ENCODE measurements at places on chromosomes 16 and 17.
A peak's percentile ranks its signal among the peaks of the same experiment; 100 is the strongest.

DNA sequence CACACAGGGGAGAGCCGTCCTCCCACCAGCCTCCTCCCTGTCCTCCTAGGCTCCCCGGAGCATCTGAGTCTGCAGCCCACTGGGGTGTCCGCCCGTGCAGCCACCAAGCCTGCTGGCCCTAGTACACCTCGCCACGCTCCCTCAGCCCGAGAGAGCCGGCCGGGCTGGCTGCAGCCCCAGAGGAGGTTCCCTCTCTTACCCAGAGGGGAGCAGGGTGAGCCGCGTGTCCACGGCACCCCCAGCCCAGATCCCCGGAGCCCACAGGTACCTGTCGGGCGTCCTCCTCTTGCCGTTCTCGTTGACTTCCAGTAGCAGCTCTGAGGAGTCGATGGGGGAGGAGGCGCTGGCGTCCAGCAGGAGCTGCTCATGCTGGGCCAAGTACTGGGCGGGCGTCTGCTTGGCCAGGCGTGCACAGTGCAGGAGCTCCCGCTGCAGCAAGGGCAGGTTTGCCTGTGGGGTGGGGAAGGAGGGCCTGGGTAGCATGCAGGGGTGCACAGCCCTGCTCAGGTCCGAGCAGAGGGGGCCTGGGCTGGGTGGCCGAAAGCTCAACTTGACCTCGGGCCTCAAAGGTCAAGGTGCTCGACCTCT is 19.3 kb upstream of the PABPN1L start:
- DNase-seq: no peak
- H3K4me1 ChIP-seq: peaks cover 8% of the 10 kb centered on the region
- H3K27me3 ChIP-seq: 0 out of 2 replicates have a peak, but pooled peaks cover 2% of the 10 kb centered on the region

GRCh38 chr16:81357711-81358260 is 43.0 kb downstream of the GAN start:
- no peaks in the 10 kb centered on the region for H3K27me3 ChIP-seq
- H3K36me3 ChIP-seq: peaks cover 3% of the 10 kb centered on the region
- DNase-seq: no peak
- H3K4me3 ChIP-seq: no peak overlapping the region
- H3K4me1 ChIP-seq: no peaks in the 10 kb centered on the region

DNA sequence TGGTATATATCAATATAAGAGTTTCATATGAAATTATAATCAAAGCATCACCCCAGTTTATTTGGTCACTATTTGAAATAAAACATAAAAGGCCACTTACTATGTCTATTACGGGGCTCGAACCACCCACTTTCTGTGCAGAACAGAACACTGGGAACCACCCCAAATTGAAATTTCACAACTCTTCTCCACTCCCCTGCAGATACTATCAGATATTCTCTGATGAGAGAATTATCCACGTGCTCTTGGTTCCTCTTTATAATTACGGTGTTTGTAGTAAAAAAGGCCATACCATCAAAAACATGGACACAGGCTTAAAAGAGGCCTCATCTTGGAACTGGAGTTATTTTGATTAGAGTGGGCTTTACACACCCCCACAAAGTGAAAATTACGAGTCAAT is 82.8 kb downstream of the WDR59 start:
- no peak overlapping the region for H3K27ac ChIP-seq
- H3K27me3 ChIP-seq: no peaks in the 10 kb centered on the region
- H3K4me3 ChIP-seq: no peak overlapping the region
- H3K4me1 ChIP-seq: peaks cover 5% of the 10 kb centered on the region

- H3K27ac ChIP-seq: no peak overlapping the region
- no peaks in the 10 kb centered on the region for H3K27me3 ChIP-seq
- H3K4me1 ChIP-seq: peaks cover 14% of the 10 kb centered on the region
- DNase-seq: no peak
- H3K36me3 ChIP-seq: peaks cover 2% of the 10 kb centered on the region
Measured at GRCh38 chr16:4800290-4801041, 2.0 kb downstream of the ROGDI start.

GRCh38 chr17:67375054-67375427 is 2.0 kb upstream of the PITPNC1 start:
- H3K36me3 ChIP-seq: peaks cover 3% of the 10 kb centered on the region
- DNase-seq: no peak
- no peak overlapping the region for H3K4me3 ChIP-seq
- no peak overlapping the region for H3K27ac ChIP-seq

GRCh38 chr16:4686497-4687210 is 6.7 kb upstream of the NUDT16L1 start:
- H3K4me3 ChIP-seq: no peak overlapping the region
- peaks cover 12% of the 10 kb centered on the region for H3K36me3 ChIP-seq
- H3K27ac ChIP-seq: no peak overlapping the region
- no peaks in the 10 kb centered on the region for H3K4me1 ChIP-seq

DNA sequence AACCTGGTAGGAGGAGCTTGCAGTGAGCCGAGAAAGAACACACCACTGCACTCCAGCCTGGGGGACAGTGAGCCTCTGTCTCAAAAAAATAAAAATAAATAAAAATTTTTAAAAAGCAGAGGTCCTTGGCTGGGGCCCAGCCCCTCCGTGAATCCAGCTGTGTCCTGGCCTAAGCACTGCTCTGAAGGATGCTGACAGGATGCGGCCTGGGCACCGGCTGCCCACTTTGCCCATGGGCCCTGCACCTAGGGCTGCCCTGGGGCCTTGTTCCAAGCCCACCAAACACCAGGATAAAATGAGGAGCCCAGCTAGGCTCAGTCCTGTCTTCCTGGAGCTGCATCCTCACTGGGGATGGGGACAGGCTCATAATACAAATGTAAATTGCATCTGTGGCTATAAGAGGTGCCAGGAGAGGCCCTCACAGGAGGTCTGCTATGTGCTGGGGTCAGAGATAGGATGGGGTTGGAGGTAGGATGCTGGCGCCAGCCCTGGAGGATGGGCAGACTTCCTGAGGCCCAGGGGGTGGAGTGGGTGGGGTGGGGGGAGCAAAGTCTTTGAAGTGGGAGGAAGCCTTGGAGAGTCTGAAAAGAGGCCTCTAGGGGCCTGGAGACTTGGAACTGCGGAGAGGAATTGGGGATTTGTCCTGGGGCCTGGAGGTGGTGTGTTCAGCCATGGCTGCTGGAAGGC is 6.2 kb downstream of the C16orf89 start:
- DNase-seq: no peak
- H3K4me1 ChIP-seq: peaks cover 13% of the 10 kb centered on the region
- no peaks in the 10 kb centered on the region for H3K27me3 ChIP-seq

GRCh38 chr16:68656751-68657150 is 11.6 kb downstream of the CDH3 start:
- no peak overlapping the region for H3K4me3 ChIP-seq
- no peak for DNase-seq
- H3K27ac ChIP-seq: no peak overlapping the region

DNA sequence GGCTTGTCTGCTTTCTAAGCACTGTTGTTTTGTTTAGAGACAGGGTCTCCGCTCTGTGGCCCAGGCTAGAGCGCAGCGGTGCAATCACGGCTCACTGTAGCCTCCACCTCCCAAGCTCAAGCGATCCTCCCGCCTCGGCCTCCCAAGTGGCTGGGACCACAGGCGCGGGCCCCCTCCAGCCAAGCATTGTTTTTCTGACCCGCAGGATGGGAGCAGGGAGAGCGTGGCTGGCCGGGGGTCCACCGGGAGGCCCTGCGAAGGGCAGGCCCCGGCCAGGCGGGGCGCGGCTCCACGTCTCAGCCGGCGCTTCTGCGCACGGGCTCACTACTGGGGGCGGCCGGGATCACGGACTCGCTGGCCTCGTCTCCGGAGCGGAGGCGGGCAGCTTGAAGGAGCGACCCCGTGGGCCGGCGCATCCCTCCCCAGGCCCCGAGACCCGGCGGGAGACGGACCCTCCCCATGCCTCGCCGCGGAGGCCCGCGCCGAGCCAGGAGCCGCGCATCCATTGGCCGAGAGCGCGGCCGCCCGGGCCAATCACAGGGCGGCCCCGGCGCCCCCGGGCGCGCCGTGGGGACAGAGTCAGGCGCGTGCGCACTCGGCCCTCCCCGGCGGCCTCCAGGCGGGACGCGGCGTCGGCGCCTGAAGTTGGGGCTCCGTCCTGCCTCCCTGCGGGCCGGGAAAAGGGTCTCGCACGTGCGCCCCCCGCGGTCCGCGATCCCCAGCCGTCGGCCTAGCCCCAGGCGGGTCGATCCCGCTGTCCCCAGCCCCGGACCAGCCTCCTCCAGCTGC is 24.9 kb downstream of the ACTG1 start:
- peak; percentile 87 for DNase-seq
- H3K36me3 ChIP-seq: no peaks in the 10 kb centered on the region
- peaks cover 22% of the 10 kb centered on the region for H3K27me3 ChIP-seq
- H3K4me1 ChIP-seq: peaks cover 36% of the 10 kb centered on the region

DNA sequence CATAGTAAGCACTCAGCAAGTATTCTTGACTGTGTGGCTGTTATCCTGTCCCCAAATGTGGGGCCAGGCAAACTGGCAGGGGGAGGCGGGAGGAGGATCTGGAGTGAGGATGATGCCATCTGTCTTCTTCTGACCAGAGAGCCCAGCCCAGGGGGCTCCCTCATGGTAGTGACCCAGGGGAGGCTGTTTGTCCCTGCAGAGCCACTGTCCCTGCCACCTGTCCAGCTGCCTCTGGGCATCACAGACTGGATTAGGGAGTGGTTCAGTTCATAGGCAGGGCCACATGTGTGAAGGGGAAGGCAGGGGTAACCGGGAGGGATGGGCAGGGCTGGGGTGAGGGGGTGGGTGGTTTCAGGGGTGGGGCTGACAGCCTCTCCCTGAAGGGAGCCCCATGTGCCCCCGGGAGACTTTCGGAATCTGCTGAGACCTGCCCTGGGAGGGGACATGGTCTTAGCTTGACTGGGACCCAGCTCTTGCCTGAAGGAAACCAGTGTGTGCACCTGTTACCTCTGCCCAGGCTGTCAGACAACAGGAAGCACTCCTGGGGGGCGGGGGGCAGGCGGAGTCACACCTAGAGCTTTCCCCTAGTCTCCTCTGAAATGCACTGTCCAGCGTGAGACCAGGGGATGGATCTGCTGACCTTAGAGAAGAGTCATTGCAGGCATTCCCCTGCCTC is 15.2 kb downstream of the ARHGAP23 start:
- H3K4me1 ChIP-seq: peaks cover 36% of the 10 kb centered on the region
- no peak overlapping the region for H3K4me3 ChIP-seq
- DNase-seq: no peak
- H3K27ac ChIP-seq: no peak overlapping the region

- H3K4me1 ChIP-seq: peaks cover 5% of the 10 kb centered on the region
- H3K27me3 ChIP-seq: no peaks in the 10 kb centered on the region
- no peaks in the 10 kb centered on the region for H3K36me3 ChIP-seq
- H3K4me3 ChIP-seq: no peak overlapping the region
- no peak for DNase-seq
Measured at GRCh38 chr16:17964196-17964595, 372.3 kb downstream of the NPIPA8 start.

- no peaks in the 10 kb centered on the region for H3K4me1 ChIP-seq
- no peak overlapping the region for H3K27ac ChIP-seq
Measured at GRCh38 chr17:35189291-35189690, 4.9 kb downstream of the SLC35G3 start.

DNA sequence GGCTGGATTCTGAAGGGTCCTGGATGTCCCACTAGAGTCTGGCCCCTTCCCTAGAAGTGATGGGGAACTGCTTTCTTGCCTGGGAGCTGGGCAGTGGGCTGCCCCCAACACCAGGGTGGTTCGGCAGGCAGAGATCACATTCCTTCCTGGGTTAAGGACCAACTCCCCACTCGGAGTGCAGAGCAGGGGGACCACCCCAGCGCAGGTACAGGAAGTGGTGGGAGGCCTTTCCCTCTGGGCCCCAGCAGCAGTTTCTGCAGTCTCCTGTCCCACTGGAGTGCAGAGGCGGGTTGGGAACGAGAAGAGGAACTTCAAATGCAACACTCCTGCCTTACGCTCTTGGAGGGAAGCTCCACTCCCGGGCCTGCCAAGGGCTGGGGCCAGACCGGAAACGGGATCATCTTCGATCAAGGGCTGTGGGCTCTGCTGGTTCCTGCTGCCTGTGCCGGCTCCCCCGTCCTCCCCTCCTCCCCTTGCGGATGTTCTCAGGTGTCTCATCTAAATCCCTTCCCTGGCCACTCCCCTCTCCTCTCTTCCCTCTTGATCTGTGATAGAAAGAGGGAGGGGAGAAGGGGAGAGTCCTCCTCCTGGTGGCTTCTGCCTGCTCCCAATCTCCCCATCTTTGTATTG is 9.0 kb upstream of the NGFR start:
- peak overlapping the region; percentile 21 for H3K4me3 ChIP-seq
- peak; percentile 82 for DNase-seq
- H3K4me1 ChIP-seq: peaks cover 7% of the 10 kb centered on the region
- no peaks in the 10 kb centered on the region for H3K27me3 ChIP-seq
- H3K27ac ChIP-seq: peak overlapping the region; percentile 43
- no peaks in the 10 kb centered on the region for H3K36me3 ChIP-seq

DNA sequence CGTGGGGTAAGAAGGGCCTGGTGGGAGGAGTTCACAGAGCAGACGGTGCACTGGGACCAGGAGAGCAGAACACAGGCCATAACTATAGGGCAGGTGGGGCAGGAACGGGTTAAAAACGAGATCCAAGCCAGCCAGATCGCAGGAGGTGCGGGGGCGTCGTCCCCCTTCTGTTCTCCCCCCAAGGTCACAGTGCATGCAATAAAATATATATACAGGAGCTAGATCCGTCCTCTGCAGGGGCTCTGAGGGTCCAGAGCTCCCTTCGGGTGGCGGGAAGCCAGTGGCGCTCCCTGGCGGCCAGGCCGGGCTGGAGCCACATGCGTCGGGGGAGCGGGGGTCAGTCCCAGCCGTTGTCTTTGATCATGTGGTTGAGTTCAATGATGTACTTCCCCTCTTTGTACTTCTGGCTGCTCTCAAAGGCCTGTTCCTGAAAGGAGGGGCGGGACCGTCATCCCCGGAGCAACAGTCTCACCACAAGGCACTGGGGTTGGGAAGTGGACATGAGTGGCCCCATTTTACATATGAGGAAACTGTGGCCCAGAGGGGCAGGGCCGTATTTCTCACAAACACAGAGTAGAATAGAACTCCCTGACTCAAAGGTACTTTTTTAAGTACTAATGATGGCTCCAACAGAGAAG is 768 bp upstream of the TBX6 start:
- 0 out of 2 replicates have a peak, but pooled peaks cover 3% of the 10 kb centered on the region for H3K27me3 ChIP-seq
- no peaks in the 10 kb centered on the region for H3K36me3 ChIP-seq
- peak overlapping the region; percentile 24 for H3K27ac ChIP-seq
- peaks cover 12% of the 10 kb centered on the region for H3K4me1 ChIP-seq
- peak overlapping the region; percentile 84 for H3K4me3 ChIP-seq

All from H1 (cell line).